ENCODE measurements at places on chromosomes 4 and X.
A peak's percentile ranks its signal among the peaks of the same experiment; 100 is the strongest.

DNA sequence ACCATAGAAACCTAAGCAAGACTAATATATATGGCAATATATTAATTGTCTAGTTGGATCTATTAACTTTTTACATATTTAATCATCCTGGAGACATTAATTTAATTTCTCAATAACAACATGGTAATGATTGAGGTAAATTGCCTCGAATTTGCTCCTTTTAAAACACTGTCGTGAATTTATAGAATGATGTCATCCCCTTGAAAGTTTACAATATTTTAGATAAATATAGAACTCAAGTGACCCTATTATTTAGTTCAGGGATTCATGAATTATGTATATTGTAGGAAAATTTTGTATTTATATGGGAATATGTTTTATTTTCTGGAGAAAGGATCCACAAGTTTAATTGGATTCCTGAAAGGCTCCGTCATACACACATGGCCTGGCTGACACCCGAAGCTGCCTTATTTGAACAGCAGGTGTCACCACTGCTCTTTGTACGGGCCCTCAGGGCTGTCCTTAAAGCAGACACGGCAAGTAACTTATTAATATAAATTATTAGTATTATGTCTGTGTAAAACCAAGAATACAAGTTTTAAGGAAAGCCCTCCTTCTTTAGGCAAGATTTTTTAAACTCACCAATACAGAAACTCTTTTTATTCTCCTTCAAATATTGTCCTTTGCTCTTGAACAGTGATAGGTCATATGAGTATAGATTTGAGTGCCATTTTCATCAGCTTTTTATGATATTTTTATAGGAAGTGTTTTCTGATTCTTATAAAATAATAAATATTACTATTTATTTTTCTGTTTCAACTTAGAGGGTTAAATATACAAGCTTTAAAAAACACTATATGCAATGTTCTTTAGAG, 1.9 kb upstream of the PLRG1 start:
- no peak for DNase-seq

GRCh38 chr4:16858275-16858752, 40.1 kb downstream of the LDB2 start:
- no peak for DNase-seq

DNA sequence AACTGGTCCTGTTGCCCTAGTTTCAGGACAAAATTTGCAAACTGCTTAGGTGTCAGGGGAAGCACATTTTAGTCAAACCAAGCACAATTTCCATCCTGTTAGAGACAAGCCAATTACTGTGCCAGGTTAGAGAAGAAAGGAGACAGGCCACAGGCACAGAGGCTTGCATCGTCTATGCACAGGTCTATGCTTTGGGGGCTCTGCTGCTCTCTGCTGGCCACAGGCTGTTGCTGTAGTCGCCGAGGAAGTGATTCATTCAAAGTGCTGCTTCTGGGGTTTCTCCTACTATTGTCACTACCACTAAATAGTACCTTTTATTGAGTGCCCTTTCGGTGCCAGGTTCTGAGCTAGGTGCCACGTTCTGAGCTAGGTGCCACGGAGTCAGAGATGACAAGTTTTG, 45.5 kb downstream of the VGLL1 start:
- no peak for DNase-seq

DNA sequence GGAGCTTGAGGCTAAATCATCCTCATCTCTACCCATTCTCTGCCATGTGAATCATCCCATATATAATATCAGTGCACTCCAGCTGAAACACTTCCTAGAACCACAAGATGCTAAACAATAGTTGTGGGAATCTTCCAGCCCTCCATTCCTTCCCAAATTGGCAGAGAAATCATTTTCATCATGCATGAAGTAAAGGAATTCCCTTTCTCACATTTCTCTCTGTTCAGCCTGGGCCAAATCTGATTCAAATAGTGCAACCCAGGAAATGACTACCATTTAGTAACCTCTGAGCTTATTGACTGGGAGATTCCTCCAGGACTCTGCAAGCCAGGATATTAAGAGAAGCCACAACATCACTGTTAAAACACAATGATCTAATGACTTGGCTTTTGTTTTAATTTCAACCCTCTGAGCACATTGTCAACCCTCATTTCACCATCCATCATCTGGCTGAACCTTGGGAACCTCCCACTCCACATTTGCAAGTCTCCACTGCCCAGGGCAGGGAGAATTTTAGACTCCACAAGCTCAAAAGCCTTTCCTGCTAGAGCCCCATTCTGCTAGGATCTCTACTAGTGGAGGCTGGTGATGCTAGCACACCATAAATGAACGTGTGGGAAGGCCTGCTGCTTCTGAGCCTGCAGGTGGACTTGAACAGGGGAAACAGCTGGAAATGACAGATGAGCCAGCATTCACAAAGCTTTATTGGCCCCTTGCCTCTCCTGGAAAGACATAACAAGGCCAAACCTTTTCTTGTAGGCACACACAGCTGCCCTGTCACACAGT, 133.9 kb downstream of the TET2 start:
- no peak for DNase-seq

- no peak for DNase-seq
Measured at GRCh38 chr4:30753316-30753715, 33.1 kb downstream of the PCDH7 start.

- DNase-seq, result peak; percentile 45
Measured at GRCh38 chrX:17968367-17968766, 107.3 kb upstream of the RAI2 start.

DNA sequence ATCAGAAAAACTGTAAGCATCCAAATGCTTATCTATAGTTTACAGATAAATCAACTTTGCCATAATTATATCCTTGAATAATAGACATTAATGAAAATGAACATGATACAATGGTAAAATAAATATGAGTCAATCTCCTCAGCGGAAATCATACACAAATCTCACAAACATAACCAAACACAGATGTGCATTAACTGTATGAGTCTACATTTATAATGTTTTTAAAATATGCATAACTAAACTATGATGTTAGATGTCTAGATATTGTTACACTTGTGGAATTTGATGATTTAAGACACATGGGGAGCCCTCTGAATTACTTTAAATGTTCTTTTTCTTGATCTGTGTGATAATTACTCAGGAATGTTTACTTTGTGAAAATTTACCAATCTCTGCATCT, 951.2 kb downstream of the TECRL start:
- no peak for DNase-seq

DNA sequence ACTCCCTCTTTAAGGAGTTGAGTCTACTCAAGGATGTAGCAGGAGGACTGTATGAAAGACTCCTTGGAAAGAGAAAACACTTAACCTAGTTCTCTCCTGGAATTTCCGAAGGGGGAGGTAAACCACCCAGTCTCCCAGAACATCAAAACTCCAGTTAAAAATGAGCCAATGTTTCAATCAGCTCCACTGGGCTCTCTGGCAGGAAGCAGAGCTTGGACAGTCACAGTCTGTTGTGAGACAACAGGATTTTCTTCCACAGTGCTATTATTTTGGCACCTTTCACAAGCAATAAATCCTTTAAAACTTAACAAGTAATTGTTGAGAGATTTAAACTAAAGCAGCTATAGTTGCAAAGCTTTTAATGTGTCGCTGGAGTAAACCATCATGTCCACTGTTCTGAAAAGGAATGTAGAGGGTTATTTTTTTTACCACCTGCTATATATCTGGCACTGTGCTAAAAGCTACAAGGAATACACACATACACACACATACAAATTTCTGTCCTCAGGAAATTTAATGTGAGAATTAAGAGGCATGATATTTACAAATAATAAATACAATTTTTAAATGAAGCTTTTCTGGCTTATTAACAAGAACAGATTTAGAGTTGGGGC, 229.2 kb upstream of the INTU start:
- no peak for DNase-seq

- DNase-seq, result no peak
Measured at GRCh38 chr4:3136454-3136853, 62.0 kb downstream of the HTT start.

- no peak for DNase-seq
Measured at GRCh38 chr4:147909225-147909624, 177.3 kb downstream of the ARHGAP10 start.

- no peak for DNase-seq
Measured at GRCh38 chr4:150591406-150591805, 9.5 kb downstream of the MAB21L2 start.

GRCh38 chr4:183610033-183610432, 49.0 kb downstream of the RWDD4 start:
- DNase-seq, result no peak

GRCh38 chr4:158172261-158173258, at the start of gene GASK1B:
Gene GASK1B, minus strand, starts transcription at chr4:158173025. Its CDS starts 1,650 bp downstream, at chr4:158171375.
- DNase-seq, result no peak

GRCh38 chr4:25146076-25146475, 14.2 kb downstream of the SEPSECS start:
- DNase-seq, result no peak

- DNase-seq, result no peak
Measured at GRCh38 chr4:1395941-1396805, 10.1 kb downstream of the NKX1-1 start.

GRCh38 chr4:24544208-24544988, 40.0 kb downstream of the DHX15 start:
- no peak for DNase-seq

DNA sequence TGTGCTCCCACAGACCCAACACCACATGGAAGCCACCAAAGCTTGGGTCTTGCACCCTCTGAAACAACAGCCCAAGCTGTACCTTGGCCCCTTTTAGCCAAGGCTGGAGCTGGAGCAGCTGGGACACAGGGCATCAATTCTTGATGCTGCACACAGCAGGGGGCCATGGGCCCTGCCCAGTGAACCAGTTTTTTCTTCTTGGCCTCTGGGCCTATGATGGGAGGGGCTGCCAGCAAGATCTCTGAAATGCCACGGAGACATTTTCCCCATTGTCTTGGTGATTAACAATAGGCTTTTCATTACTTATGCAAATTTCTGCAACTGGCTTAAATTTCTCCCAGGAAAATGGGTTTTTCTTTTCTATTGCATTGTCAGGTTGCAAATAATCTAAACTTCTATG, 49.0 kb downstream of the SPANXA2 start:
- no peak for DNase-seq

Data from NCI-H187 treated with DMSO at 0.1 percent for 48 hours (cell line).